Mesothelial cell of epicardium (in vitro differentiated cells): ENCODE measurements at places on chromosomes 11 and 22.
A peak's percentile ranks its signal among the peaks of the same experiment; 100 is the strongest.

DNA sequence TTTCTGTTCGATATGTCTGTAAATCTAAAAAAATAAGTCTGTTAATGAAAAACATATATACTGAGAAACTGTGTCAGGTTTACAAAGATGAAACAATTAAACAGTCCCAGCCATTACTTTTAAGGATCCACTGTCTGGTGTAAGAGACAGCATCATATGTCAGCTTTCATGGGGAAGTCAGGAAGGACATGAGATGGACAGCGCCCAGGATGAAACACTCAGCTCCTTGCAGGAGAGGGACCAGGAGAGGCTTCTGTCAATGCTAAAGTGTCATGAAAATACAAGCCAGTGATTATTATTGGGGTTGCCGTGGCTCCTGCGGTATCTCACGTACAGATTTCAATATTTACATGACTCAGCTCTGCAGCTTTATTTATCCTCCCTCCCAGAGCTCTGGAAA, 1524.6 kb downstream of the TBC1D22A start:
- H3K27me3 ChIP-seq = peaks cover 20% of the 10 kb centered on the region
- H3K27ac ChIP-seq = no peak overlapping the region
- H3K4me3 ChIP-seq = no peak overlapping the region
- no peaks in the 10 kb centered on the region for H3K4me1 ChIP-seq
- no peaks in the 10 kb centered on the region for H3K36me3 ChIP-seq
- DNase-seq = no peak

DNA sequence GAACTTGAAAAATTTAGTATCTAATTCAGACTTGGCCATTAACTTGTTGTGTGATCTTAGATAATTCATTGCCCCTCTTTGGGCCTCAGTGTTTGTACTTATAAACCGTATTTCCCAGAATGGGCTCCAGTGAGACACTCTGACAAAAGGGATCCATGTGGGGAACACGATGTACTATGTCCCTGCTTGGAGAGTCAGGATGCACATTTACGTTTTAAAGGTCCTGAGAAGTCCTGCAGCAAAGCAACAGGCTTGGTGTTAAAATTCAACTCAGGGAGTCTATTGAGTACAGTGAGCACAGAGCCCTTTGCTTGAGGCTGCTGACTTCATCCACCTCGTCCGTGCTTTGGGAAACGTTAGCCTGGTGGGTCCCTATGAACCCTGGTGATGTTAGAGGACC, 9.0 kb downstream of the WNT11 start:
- H3K4me1 ChIP-seq = peaks cover 11% of the 10 kb centered on the region
- no peak overlapping the region for H3K27ac ChIP-seq
- DNase-seq = no peak

DNA sequence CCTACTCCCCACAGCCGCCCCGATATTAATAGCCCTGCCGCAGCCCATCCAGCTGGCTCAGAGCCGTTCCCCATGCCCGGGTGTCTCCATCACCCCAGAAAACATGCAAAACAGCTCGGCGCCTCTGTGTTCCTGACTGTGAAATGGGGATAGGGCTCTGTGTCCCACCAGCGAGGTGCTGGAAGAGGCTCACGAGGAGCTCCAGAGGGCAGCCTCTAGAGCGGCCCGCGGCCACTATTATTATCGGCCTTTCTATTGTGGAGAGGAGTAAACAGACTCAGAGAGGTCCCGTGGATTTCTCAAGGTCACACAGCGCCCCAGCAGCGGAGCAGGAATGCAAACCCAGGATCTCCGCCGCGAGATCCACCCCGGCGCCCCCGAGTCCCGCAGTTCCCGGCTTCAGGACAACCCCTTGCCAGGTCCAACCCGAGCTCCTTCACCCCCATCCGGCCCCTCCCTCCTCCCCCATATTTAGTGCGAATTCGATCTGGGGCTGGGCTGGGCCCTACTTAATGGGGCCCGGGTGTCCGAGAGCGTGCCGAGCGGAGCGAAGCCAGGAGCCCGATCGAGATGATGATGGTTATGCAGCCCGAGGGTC, at the start of gene ACTN3:
TSS of gene ACTN3 (plus strand) at position 536 of the 598 bp plus-strand sequence. CDS start at position 571, 35 bp downstream.
- H3K4me1 ChIP-seq = peaks cover 13% of the 10 kb centered on the region
- H3K27ac ChIP-seq = no peak within 1 kb of the TSS
- peak within 1 kb of the TSS; percentile 63 for H3K4me3 ChIP-seq
- H3K27me3 ChIP-seq = peaks cover 3% of the 10 kb centered on the region
- no peak for DNase-seq

- H3K27ac ChIP-seq = no peak within 1 kb of the TSS
- H3K27me3 ChIP-seq = peaks cover 62% of the 10 kb centered on the region
- DNase-seq = peak; percentile 66
- H3K36me3 ChIP-seq = peaks cover 9% of the 10 kb centered on the region
- H3K4me3 ChIP-seq = peak within 1 kb of the TSS; percentile 65
Observed at GRCh38 chr22:18110194-18110953, at the start of gene TUBA8. Gene TUBA8 (plus strand): TSS chr22:18110809. CDS start chr22:18110866, 57 bp downstream.

DNA sequence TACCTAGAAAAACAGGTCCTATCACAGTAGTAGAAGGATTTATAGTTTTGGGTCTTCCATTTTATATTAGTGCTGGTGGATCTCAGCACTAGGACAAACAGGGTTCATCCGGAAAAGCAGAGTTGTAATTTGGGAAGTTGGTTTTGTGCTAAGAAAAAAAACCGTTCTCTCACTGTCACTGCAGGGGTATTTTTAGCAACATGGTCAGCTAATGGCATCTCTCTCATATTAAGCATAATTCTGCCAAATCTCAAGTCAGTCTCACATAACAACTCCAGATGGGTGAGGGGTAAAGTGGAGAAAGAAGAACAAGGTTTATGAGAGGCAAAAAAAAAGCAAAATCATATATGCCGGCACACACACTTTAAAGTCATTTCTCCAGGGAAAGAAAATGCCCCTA, 51.6 kb upstream of the GDPD4 start:
- H3K27me3 ChIP-seq = no peaks in the 10 kb centered on the region
- H3K27ac ChIP-seq = no peak overlapping the region
- peaks cover 14% of the 10 kb centered on the region for H3K36me3 ChIP-seq
- DNase-seq = no peak
- no peak overlapping the region for H3K4me3 ChIP-seq

DNA sequence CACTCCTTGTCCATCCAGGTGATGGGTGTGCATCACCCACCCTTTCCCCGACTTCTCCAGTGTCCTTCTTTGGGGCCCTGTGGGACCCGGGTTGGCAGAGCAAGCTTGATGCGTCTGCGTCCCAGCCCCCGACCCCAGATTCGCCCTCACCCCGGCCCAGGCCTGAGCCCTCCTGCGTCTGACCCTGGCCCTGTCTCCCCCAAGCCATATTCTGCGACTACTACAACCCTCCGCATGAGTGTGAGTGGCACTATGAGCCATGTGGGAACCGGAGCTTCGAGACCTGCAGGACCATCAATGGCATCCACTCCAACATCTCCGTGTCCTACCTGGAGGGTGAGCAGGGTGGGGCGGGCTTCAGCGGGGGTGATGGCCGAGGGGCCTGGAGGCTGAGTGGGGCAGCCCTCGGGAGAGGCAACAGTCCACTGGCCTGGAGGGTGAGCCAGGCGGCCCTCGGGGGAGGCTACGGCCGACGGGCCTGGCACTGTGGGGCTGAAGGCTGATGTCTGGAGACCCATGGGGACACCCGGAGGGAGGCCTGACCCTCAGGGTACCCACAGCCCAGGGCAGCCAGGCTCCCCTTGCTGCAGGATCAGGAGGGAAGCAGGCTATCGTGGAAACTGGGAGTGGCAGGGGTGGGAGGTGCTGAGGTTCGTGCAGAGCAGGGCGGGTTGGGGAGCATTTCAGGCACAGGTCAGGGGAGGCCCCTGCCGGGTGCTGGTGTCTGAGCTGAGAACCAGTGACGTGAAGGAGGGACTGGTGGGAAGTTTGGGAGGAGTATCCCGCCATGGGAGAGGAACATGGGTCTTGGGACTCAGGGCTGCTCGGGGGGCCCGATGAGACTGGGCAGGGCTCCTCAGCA, 15.3 kb downstream of the MUC2 start:
- no peaks in the 10 kb centered on the region for H3K36me3 ChIP-seq
- no peak overlapping the region for H3K4me3 ChIP-seq
- no peak overlapping the region for H3K27ac ChIP-seq
- no peaks in the 10 kb centered on the region for H3K27me3 ChIP-seq
- H3K4me1 ChIP-seq = no peaks in the 10 kb centered on the region

- H3K4me1 ChIP-seq = peaks cover 34% of the 10 kb centered on the region
- no peaks in the 10 kb centered on the region for H3K27me3 ChIP-seq
- H3K36me3 ChIP-seq = peaks cover 4% of the 10 kb centered on the region
- H3K27ac ChIP-seq = no peak overlapping the region
- H3K4me3 ChIP-seq = no peak overlapping the region
Observed at GRCh38 chr22:46843821-46844255, 81.4 kb downstream of the TBC1D22A start.

DNA sequence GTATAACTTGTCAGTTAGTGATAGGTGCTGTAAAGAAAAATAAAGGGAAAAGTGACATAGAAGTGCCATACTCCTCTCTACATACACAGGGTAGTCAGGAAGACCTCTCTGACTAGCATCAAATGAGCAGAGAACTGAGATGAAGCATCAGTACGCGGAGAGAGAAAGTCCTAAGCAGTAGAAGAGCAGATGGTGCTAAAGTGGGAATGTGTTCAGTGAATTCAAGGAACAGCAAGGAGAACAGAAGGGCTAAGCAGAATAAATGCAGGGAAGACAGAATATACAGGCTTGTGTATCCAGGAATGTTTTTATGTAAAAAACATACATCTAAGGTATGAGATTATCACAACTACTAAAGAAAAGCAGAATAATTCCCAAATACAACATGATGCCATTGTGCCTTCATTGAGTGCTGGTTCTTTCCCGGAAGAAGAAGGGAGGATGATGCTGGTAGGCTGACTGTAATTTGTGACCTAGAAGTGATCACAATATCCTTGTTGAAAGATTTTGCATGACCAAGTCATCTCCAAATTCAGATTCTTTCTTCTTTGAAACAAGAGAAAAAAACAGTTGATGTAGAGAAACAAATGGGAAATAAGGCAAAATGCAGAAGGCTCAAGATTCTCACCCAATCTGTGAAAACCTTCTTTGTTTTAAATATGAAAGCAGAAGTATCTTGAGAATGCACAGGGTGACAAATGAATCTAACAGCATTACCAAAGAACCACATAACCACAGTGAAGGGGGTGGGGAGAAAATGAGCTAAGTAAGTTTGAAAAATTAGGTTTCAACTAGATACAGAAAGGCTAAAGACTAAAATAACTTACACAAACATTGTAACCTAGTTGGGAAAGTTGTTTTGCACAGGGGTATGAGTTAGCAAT, 20.5 kb downstream of the MRE11 start:
- no peak for DNase-seq
- H3K27me3 ChIP-seq = no peaks in the 10 kb centered on the region
- peaks cover 18% of the 10 kb centered on the region for H3K36me3 ChIP-seq
- no peak overlapping the region for H3K4me3 ChIP-seq
- H3K4me1 ChIP-seq = peaks cover 6% of the 10 kb centered on the region
- H3K27ac ChIP-seq = no peak overlapping the region

- DNase-seq = no peak
- peaks cover 58% of the 10 kb centered on the region for H3K27me3 ChIP-seq
- peaks cover 7% of the 10 kb centered on the region for H3K4me1 ChIP-seq
- no peaks in the 10 kb centered on the region for H3K36me3 ChIP-seq
Observed at GRCh38 chr11:19433367-19433766, 192.6 kb upstream of the E2F8 start.

DNA sequence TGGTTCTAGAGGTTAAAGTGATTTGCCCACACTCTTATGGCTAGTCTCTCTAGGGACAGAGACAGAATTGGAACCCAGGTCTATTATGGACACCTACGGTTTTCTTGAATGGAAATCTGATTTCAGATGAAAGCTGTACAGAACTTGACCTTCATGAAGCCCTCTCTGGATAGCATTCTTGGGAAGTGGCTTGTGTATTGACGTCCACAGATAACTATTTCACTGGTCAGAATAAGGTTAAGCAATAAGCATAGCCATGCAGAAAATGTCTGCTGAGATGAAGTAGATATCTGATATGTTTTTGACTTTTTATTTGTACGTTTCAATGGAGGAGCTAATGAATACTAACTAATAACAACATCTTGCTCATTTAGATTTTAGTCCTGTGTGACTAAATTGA, 1.1 kb downstream of the TLCD5 start:
- peak overlapping the region; percentile 96 for H3K27ac ChIP-seq
- DNase-seq = no peak
- H3K4me3 ChIP-seq = peak overlapping the region; percentile 79
- H3K36me3 ChIP-seq = peaks cover 8% of the 10 kb centered on the region
- H3K4me1 ChIP-seq = peaks cover 34% of the 10 kb centered on the region

GRCh38 chr11:118434123-118434552, 2.2 kb upstream of the KMT2A start:
- DNase-seq = no peak
- no peaks in the 10 kb centered on the region for H3K36me3 ChIP-seq
- peak overlapping the region; percentile 92 for H3K4me3 ChIP-seq
- no peaks in the 10 kb centered on the region for H3K27me3 ChIP-seq
- peak overlapping the region; percentile 95 for H3K27ac ChIP-seq

DNA sequence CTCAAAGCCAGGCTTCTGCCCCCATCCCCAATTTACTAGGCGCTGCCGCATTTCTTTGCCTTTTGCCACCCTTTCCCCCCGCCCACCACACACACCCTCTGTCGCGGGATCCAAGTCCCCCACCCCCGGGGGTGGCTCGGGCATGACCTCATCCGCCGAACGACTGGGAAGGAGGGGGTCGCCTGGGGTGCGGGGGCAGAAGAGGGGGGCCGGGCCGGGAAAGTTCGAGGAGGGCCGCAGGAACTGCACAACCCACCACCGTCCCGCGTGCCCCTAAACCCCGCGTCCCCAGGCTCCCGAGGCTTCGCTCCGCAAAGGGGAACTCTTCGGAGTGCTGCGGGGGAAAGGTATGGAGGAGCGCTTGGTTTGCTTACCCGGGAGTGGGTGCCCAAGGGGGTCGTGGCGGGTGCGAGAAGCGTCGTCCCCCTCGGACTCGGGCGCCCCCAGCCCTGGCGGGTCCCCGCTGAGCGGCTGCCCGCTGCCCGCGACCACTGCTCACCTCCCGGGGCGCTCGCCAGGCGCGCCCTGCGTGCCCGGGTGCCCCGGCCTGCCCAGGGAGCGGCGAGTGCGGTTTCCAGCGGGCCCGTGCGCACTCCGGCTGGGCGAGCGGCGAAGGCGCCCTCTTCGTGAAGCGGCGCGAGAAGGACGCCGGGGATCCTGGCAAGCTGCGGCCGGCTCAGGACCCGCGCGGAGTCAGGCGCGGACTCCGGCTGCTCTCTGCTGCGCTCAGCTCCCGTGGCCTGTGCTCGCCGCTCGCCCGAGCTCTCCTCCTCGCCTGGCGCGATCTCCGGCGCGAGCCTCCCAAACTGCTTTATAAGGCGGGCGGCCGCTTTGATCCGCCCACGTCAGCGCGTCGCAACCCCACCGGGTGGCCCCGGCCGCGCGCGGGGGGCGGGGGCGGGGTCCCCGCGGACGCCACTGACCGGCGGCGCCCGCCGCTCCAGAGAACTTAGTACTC, 4.0 kb upstream of the WNT11 start:
- H3K36me3 ChIP-seq = no peaks in the 10 kb centered on the region
- H3K4me1 ChIP-seq = peaks cover 16% of the 10 kb centered on the region
- peaks cover 64% of the 10 kb centered on the region for H3K27me3 ChIP-seq
- peak overlapping the region; percentile 69 for H3K4me3 ChIP-seq
- no peak overlapping the region for H3K27ac ChIP-seq

DNA sequence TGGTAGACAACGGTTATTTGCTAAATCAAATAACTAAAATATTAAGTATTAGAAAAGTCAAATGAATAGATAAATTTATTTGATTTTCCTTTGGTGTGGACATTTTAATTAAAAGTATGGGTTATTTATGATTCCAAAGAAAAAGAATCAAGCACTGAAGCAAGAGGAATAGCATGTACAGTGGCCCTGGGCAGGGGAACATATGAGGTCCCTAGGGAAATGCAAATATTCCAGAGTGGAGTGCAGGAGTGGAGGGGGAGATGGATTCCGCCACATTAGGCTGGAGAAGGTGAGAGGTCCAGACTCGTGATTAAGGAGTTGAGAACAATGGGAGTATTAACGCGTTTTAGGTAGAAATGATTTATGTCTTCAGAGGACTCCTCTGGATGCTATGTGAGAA, 30.0 kb downstream of the RASSF10 start:
- H3K27me3 ChIP-seq = peaks cover 42% of the 10 kb centered on the region
- H3K36me3 ChIP-seq = no peaks in the 10 kb centered on the region
- peaks cover 12% of the 10 kb centered on the region for H3K4me1 ChIP-seq
- no peak overlapping the region for H3K27ac ChIP-seq
- no peak overlapping the region for H3K4me3 ChIP-seq
- no peak for DNase-seq
